ENCODE measurements at places on chromosomes 6 and 20. TPM values are rescaled to one million over a fixed set of nuclear protein-coding genes. Genes with fewer than 3 reads are reported as not detected.

Gene PLN
- 0.10 TPM for total RNA-seq

Gene CD24
- 337 TPM for total RNA-seq

Gene CEP250
- total RNA-seq, result 28.9 TPM

Gene ZNF217
- total RNA-seq, result 19.9 TPM

Gene PRL
- total RNA-seq, result not detected

Gene TNNC2
- 678 TPM for total RNA-seq

Gene LY6G6D
- not detected for total RNA-seq

Gene THEMIS
- total RNA-seq, result not detected

Gene APOM
- total RNA-seq, result 2.9 TPM

Gene RSPH9
- not detected for total RNA-seq

Gene TFAP2D
- not detected for total RNA-seq

Gene GPX6
- total RNA-seq, result not detected

Gene PNRC1
- total RNA-seq, result 85.3 TPM

Gene TMEM170B
- 8.5 TPM for total RNA-seq

All from myocyte (in vitro differentiated cells).